CD8-positive, alpha-beta memory T cell (primary cell): ENCODE measurements at places on chromosomes 12 and 14.
A peak's percentile ranks its signal among the peaks of the same experiment; 100 is the strongest.

GRCh38 chr14:21525962-21526671 is at the start of gene SALL2:
Gene SALL2 (minus strand): TSS chr14:21526346. CDS start chr14:21526127, 219 bp downstream.
- DNase-seq, result peak; percentile 41

GRCh38 chr12:51160814-51161459 is 12.0 kb downstream of the TFCP2 start:
- DNase-seq, result no peak

GRCh38 chr12:130591736-130592135 is 124.4 kb downstream of the RIMBP2 start:
- no peak for DNase-seq

GRCh38 chr12:65784289-65785015 is 39.8 kb upstream of the HMGA2 start:
- DNase-seq, result no peak
